ENCODE measurements at places on chromosomes 4 and X.

- no peak for DNase-seq
These were observed 42.5 kb upstream of the MAP9 start for GRCh38 chr4:155419266-155419665.

DNA sequence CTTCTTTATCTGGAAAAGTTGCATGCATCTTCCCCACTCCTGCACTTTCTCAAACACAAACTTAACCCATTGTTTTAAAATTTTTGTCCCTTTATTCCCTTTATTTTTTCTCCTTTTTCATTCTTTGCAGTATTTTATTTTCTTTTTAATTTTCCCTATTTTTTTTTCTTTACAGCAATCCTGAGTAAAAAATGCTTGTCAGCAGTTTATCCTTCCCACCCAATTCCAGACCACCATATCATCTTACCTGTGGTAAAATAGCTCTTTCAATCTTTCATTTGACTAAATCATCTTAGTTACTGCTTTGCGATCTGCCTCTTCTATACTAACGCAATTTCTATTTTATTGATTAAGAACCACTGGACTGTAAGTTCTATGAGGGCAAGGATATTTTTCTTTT is 450.5 kb downstream of the KLHL4 start:
- no peak for DNase-seq

DNA sequence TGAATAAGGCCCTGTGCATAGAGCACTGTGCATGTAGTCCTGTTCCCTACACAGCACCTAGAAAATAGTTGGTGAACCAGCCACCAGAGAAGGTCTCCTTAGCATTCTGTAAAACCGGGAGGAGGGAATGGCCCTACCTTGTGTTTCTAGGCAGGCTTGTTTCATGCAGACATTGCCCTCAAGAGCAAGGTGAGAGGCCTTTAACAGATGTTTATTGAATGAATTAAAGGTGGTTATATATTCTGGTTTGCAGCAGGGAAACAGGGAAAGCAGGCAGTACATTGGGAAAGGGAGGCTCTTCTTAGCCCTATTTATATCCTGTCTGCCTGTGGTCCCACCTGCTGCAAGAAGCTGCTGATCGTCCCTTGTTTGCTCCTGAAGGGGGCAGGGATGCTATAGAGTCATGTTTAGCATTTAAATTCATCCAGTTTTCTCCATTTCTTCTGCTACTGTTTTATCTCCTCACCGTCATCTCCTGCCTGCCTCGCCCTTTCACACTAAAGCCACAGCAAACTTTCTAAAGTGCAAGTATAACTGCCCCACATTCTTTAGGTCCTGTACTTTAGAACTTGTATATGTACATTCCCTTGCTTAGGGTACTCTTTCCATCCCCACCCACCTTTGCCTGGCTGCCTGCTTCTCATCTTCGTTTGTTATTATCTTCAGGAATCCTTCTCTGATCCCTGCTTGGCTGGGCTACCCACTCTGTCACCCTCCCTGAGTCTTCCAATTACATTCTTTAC is 60.3 kb downstream of the EGF start:
- no peak for DNase-seq

DNA sequence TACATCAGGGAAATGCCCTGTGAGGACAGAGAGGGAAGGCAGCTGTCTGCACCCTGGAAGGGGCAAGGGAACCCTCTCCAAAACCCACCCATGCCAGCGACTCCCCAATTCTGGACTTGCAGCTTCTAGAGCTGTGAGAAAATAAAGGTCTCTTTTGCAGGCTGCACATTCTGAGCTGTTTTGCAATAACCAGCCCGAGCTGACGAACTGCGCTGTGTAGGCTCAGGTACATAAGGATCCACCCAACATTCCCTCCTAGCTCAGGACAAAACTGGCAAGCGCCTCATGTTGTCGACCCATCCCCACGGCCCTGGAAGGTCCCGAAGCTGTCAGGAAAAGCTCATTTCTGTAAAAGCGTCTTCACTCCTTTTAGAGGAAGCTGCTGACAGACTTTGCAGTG is 271.8 kb downstream of the CRLF2 start:
- no peak for DNase-seq

GRCh38 chrX:56498756-56499155 is 64.7 kb upstream of the UBQLN2 start:
- DNase-seq, result no peak

DNA sequence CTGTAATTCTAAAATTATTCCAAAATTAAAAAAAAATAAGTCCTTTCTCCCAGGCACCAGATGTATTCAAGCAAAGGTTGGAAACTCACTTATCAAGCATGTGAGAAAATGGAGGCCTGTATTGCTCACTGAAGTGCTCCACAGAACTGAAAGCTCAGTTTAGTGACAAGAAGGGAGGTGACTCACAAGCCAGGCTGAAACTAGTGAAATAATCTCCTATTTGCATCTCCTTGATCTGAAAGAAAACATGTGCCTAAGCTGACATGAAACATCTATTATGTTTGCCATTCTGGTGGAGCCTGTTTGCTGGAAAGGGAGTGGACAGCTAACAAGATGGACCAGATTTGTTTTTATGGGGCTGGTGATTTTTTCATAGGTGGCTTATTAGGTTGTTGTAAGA is 54.0 kb upstream of the AMELX start:
- no peak for DNase-seq

DNA sequence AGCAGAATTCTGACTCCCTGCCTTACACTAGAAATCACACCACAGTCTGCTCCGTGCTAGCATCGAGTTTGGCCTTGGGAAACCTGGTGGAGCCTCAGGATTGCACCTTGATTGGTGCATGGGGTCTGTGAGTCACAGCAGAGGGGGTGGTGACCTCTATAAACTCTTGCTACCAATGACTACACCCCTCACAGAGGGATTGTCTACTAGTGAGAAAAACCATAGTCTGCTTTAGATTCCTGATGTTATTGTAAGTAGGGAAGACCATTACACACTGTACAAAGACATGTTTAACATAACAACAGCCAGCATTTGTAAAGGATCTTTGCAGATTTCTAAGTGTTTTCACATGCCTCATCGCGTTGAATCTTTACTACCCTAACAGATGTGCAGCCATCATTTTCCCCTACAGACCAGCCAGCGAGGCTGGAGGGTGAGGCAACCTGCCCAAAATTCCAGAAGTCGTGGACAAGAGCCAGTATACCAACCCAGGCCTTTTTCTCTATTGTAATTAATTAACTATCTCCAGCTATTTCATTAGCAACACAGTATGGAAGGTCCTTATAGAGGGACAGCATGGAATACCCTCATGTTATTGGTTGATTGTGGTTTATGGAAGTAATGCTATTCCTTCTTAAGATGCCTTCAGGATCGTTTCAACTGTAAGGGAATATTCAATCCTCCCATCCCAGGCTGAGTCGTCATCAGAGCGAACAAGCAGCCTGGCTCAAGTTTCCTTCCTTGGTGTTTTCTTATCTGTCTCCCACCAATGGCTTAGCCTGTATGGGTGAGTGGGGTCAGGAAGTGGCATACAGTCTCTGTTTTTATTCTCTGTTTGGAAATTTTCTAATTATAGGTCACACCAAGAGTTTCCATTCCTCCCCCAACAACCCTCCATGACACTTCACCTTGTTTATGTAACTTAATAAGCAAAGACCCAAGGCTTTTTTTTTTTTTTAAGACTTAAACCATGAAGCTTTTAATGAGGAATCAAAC is 55.9 kb upstream of the KDR start:
- no peak for DNase-seq

- no peak for DNase-seq
These were observed 41.5 kb downstream of the ENOX2 start for GRCh38 chrX:130861462-130861861.

- peak; percentile 39 for DNase-seq
These were observed 404.5 kb downstream of the BCOR start for GRCh38 chrX:39693298-39693697.

DNA sequence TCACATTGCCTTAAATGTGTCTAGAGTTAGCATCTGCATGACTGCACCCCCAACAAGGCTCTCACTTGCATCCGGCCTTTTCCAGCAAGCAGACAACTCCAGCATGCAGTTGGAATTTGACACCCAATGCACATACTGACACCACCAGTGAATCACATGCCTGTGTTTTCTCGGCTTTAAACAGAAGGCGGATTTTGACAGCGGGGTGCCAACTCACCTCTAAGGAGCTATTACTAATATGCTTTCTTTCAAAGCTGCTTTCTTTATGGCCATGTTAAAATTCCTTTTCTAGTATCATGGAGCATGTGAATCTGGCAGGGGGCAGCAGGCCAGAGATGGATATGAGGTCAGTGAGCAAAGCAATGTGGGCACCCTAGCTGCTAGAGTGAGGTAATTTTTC is 78.0 kb upstream of the CLNK start:
- DNase-seq, result no peak

DNA sequence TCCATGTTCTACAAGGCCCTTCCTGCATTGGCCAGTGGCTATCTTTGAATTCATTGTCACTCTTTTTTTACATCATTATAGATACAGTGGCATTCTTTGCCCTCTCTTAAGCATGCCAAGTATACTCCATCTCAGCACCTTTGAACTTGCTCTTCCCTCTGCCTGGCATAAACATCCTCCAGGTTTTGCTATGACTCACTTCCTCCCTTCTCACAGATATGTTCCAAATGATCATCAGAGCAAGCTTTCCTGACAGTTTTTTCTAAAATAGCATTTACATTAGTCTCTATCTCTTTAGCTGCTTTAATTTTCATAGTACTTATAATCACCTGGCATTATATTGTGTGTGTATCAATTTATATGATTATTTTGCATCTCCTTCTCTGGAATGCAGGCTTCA is 553.3 kb upstream of the MAGEB2 start:
- DNase-seq, result no peak

DNA sequence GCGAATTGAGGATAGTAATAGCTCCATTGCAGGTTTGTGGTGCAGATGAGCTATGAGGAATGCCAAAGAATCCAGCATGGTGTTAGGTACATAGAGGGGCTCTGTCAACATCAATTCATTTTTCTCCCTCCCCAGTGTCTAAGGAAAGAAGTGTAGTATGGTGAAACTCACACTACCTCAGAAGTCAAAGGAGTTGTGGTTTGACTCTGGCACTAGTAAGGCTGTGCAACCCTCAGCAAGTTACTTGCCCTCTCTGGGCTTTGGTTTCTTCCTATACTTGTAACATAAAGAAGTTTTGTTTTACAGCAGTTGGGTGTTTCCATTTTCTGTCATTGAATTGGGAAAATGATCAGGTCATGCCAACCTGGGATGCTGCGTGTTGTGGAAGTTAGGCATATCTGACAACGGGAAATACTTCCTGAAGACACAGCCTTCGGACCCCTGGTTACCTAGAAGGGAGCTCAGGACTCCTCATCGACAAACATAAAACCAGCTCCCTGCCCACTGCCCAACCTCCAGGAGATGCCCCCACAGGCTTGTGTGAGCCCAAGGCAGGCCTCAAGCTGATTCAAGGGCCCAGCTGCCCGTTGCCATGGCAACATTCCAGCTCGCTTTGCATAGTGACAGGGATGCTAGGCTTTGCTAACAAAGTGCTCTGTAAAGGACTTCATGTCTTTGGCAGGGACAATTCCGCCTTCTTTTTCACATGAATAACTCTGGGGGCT is 71.4 kb downstream of the RTL5 start:
- DNase-seq, result no peak

DNA sequence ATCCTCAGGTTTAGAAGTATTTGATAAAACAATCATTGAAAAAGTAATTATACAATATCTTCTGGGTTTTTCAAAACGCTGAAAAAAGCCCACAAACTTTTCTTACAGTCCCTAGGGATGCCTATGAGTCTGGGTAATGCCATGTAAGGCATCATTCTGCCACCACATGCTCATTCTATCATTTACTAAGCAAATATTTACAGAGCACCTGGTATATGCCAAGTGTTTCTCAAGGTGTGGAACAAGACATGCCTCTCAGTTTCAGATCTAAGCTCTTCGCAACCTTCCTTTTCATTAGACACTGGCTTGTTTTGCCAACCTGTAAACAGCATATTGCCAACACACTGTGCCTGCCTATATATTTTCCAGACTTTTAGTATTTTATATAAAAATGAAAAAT is 17.7 kb downstream of the MID1 start:
- no peak for DNase-seq

- DNase-seq, result no peak
These were observed 143.9 kb downstream of the SCFD2 start for GRCh38 chr4:53221832-53222480.

GRCh38 chrX:35699642-35700041 is 98.5 kb upstream of the MAGEB16 start:
- no peak for DNase-seq

DNA sequence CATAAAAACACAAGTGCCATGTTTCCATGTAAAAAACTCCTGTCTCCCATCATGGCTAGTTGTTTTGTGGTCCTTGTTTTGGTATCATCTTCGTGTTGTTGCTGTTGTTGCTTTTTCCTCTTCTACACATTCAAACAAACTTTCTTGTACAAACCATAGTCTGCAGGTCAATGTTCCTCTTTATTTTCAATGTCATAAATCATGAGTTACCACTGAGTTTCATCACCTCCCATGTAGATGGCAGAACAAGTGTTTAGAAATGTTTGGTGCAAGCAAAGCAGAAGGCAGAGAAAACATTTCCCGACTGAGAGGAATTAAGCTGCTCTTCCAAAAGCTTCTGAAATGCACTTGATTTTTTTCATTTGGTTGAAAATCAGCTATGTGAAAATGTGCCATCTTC is 166.0 kb downstream of the ANTXR2 start:
- DNase-seq, result no peak

All from lower leg skin (tissue), 4 donors.